ENCODE measurements at places on chromosomes 3 and 15.

DNA sequence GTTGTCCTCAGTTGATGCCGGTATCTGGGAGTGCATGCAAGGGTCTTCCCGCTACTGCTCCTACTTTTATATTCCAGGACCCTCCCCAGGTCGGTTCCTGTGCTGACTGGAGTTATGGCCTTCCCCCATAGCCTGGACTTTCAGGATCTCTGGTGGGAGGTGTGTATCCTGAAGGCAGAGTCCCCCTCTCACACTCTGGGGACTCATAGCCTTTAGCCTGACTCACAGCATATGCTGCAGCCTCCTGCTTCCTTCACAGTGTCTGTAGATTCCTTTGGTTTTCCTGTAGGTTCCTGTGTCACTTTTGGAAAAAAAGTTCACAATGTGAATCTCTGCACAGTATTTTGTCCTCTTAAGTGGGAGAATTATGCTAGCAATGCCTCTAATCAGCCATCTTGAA lies 180.6 kb upstream of the RBMS3 start:
- DNase-seq: no peak

DNA sequence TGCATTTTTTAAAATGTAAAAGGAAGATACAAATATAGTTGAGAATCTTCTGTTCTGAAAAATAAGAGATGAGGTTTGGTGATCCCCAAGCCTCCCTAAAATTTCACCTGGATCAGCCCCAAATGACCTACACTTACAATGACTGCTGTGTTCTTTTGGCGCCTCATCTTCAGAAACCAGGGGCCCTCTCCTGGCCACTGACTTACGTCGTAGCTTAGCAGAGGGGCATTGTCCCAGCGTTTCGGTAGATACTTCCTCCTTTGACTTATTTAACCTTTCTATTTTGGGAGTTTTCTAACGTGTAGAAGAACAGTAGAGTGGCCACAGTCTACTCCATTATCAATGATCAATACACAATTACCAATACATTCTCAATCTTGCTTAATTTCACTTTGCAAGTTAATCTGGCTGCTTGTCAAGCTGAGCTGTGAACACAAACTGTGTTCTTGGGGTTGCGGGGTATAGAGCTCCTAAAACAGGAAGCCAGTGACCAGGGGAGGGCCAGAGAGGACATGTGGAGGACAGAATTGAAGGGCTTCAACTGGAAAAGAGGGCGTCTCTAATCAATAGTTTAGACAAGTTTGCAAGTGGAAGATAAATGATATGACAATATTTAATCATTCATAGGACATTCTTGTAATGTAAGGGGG lies 419.5 kb downstream of the LPP start:
- DNase-seq: no peak

DNA sequence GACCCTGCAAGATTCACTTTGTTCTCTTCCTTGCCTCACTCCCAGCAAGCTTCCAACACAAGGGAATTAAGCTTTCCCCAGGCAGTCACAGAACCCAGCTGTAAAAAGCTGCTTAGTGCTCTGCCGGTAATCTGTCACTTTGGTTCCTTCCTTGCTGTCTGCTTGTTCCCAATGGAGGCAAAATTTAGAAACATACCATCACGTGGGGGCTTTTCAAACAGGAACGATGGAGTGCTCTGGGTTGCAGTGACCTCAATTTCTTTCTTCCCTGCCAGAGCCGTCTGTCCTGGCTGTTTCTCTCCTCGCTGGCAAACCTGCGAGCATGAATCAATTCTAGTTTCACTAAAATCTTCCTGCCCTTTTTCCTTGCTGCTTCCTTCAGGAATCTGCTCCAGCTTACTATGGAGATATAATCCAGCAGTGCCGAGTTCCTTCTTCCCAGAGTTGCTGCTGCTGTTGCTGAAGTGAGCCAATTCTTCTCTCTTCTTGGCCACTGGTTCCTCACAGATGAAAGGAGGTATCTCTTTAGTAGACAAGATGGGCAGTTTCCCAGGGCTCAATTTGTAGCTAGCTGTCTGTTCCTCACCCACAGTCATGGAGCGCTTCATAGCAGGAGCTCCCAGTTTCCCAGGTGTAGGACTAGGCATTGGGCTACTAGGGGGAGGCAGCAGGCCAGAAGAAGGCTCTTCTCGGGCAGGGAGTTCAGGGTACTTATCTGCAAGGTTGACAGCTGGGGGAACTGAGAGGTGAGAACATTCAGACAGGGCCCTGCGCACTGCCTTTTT lies 88.1 kb downstream of the DHX30 start:
- no peak for DNase-seq

DNA sequence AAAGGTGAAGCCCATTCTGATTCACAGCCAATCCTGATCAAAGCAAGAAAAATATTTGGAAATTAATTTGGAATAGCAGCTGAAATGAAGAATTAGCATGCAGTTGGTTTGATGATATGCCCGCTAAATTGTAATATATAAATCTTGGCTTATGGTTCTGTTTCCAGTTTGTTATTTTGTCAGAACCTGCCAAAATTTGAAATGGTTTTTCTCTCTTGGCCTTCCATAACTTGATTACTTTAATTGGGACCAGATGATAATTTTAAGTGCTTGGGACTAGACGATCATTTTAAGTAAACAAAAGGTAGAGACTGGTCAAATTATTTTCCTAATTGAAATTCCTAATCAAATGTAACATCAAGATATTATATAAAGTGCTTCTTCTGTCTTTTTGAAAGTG lies 842.4 kb downstream of the TBL1XR1 start:
- no peak for DNase-seq

- no peak for DNase-seq
These were observed 54.1 kb upstream of the ANP32A start for GRCh38 chr15:68874788-68875187.

DNA sequence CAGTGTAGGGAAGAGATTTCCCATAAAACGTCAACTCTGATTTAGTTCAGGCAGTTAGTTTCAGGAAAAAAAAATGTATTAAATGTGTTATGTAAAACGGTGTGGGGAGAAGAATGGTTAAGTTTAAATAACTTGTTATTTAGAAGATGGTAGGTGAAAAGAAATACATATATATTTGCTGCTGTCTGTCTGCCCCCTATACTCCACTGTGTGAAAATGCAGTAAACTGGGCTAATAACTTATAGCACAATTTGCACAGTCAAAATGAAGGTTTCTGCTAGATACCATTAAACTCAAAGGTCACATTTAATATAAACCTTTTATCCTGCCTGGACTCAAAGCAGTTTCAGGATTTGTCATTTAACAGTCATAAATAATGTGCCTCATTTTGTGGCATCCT lies 515.0 kb downstream of the FGF12 start:
- DNase-seq: no peak

GRCh38 chr3:189833996-189834395 lies 202.8 kb downstream of the TP63 start:
- DNase-seq: no peak

GRCh38 chr15:73305331-73306211 lies 63.2 kb downstream of the HCN4 start:
- peak; percentile 40 for DNase-seq

- no peak for DNase-seq
These were observed 10.7 kb upstream of the TRPM7 start for GRCh38 chr15:50697109-50697797.

DNA sequence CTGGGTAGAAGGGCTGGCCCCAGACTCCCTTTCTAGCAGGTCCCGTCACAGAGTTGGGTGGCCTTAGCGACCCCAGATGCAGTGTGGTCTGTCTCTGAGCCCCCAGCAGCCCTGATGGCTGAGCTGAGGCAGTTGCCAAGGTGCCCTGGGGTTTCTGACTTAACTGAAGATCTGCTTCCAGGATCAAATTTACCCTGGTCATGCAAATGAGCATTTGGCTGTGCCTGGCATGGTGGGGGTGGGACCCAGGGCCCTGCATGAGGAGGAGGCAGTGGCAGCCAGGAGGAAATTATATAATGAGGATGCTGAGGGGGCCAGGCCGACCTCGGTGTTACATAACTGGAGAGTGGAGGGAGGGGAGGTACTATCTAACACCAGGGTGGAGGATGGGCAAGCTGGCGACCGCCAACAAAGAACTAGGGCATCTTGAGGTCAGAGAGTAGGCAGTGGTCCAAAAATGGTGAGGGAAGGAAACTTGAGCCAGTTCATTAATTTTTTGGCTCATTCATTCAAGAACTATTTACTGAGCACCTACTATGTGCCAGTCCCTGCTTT lies 16.4 kb downstream of the PLEKHO2 start:
- DNase-seq: no peak
